Stimulated activated CD4-positive, alpha-beta T cell treated with anti-CD3 and anti-CD28 coated beads, Interleukin-2, amount 100 ng/mL, for 24 hours (primary cell): ENCODE measurements at places on chromosomes 12 and 14.
A peak's percentile ranks its signal among the peaks of the same experiment; 100 is the strongest.

- no peak for DNase-seq
Measured at GRCh38 chr12:114450515-114451300, 44.8 kb upstream of the TBX5 start.

- DNase-seq: no peak
Measured at GRCh38 chr12:53944209-53944608, 5.6 kb downstream of the HOXC13 start.

DNA sequence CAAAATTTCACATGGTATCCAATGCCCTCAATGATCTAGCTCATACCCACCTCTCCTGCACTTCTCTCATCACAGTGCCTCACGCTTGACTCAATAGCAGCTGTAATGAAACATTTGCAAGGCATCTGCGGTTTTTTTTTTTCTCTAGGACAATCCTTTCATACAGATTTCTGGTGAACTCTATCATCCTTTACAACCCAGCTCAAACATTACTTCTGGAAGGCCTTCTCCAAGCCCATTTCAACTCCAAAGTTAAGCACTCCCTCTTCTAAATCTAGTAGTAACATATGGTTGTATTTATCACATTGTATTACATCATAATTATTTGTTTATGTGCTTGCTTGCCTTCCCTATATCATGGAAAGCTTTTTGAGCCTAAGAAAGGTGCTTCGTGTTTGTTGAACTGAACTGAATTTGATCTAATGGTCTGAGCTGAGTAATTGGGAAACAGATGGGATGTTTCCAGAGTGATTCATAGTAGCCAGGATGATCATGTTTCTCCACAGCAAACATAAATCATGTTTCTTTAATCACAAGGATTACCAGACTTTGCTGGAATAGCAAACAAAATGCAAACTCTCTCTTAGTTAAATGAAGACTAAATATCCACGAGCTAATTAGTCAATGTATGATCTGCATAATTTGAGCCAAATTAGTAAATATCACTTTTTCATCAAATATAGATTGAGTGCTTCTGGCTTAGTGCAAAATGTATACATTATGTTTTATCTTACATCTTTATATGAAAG is 14.3 kb downstream of the CFL2 start:
- no peak for DNase-seq

DNA sequence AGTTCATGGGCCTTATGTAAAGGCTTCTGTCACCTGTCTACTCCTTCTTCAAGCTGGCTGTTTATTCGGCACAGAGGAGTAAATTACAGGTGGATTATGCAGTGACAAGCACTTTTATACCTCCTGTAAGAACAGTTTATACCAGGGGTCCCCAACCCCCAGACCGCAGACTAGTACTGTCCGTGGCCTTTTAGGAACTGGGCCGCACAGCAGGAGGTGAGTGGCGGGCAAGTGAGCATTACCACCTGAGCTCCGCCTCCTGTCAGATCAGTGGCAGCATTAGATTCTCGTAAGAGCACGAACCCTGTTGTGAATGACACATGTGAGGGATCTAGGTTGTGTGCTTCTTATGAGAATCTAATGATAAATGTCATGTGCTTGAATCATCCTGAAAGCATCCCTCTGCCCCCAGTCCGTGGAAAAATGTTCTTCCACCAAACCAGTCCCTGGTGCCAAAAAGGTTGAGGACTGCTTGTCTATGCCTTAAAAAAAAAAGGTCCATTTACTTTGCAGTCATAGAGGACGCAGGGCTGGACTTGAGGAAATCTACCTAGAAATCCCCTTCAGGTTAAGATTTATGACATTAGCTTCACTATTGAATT is 78.8 kb downstream of the ETV6 start:
- DNase-seq: no peak

GRCh38 chr14:97924922-97925613 is 1127.9 kb downstream of the VRK1 start:
- no peak for DNase-seq

DNA sequence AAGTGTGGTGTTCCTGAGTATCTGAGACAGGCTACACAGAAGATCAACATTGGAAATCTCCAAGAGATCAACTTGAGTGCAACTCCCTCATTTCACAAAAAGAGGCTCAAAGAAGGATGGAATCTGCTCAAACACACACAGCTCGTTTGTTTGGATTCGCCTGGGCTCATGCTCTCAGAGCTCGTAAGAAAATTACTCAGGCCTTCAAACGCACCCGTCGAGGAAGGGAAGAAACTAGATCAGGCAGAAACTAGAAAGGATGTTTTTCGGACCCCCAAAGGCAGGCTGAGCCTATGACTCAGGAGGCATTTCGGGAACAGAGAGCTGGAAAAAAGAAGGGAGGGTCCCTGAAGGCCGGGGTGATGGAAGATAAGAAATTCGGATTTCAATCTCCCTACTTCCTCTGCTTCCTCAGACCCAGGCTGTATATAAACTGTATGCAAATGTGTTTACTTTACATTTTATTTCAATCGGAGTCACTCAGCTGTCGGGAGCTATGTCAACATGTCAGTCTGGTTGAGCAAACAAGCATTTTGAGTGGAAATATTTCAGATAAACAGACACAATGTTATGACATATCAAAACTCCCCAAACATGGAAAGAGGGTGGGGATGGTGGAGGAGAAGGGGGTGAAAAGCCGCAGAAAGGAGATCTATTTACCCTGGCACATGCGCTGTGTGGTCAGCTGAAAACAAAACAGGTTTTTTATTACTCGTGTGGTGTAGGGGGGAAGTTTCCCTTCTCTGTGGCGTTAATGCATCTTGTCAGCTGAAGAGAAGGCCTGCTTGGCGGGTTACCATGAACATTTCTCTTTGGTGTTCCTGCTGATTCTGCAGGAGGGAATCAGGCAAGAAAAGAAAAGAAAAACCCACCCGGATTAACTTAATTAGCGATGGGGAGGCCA is 129.1 kb upstream of the TBX3 start:
- no peak for DNase-seq

DNA sequence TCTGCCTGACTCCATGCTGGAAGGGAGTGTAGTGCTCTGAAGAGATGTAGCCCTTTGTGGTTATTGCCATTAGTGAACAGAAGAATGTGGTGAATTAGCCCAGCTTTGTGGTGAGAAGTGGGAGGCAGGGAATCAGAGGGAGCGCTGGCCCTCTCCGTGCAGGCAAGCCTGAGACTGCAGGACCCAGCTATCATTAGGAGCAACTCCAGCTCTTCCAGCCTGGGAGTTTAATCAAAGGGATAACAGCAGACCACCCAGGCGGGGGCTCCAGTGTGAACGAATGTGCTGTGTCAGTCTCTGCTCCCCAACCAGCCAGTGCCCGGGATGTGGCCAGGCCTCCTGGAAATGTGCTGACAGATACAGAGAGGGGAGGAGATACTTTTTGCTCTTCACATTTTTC is 142.7 kb downstream of the TTLL5 start:
- DNase-seq: no peak

GRCh38 chr12:27620121-27620520 is 76.1 kb upstream of the REP15 start:
- DNase-seq: no peak

DNA sequence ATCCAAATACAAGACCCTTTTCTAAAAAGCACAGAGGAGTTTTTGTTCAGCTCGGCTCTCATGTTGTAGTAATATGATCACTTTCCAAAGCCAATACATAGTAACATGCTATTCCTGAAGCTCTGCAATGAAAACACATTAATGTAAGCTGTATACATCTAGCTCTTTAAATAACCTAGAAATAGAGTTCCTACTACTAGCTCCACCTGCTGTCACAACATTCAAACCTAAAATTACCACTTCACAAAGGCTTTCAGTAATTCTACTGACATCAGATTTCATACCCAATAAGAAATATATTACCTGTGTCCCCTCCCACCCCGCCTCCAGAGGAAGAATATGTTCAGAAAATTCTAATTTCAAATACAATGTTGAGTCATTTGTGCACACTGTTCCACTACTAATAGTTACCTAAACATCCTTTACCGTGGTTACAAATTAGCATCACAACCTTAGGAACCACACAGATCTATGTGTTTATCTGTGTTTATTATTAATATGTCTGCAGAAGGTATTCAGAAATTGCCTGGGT is 17.8 kb downstream of the EFCAB11 start:
- no peak for DNase-seq

GRCh38 chr12:13337791-13338190 is 141.3 kb downstream of the EMP1 start:
- DNase-seq: no peak

DNA sequence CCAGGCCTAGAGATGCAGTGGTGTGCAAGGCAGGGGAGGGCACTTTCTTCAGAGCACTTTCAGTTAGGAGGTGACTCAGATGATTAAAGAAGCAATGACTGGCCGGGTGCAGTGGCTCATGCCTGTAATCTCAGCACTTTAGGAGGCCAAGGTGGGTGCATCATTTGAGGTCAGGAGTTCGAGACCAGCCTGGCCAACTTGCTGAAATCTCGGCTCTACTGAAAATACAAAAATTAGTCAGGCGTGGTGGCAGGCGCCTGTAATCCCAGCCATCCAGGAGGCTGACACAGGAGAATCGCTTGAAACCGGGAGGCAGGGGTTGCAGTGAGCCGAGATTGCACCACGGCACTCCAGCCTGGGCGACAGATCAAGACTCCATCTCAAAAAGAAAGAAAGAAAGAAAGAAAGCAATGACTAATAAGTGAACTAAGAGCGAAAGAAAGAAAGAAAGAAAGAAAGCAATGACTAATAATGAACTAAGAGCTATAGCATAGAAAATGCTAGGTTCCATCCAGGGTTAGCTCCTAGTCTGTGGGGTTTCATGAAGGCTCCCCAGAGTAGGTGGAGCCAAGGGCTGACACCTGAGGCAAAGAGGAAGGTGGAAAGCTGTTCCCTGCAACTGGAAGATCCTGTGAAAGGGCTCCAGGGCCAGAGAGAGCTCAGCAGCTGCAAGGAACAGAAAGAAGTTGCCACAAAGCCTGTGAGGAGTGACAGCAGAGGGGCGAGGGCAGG is 334.5 kb downstream of the CACNA1C start:
- peak; percentile 28 for DNase-seq

DNA sequence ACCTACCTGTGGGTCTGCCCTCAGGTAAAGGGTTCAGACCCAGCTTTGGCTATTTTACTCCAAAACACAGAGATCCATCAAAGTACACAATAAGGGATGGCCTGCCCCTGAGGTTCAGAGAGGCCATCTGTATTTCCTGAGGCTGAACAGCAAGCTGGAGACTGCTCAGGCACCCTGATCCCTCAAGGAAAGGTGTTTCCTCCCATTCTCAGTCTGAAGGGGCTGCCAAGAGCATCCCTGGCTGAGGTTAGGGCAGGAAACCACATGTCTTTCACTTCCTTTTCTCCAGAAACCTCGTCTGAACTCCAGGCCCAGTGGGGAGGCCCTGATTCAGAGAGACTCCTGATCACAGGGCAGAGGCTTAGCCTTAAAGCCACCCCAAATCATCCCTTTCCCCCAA is 1.5 kb downstream of the RILPL1 start:
- peak; percentile 14 for DNase-seq

GRCh38 chr14:104788161-104788818 is 7.3 kb downstream of the AKT1 start:
- DNase-seq: no peak

DNA sequence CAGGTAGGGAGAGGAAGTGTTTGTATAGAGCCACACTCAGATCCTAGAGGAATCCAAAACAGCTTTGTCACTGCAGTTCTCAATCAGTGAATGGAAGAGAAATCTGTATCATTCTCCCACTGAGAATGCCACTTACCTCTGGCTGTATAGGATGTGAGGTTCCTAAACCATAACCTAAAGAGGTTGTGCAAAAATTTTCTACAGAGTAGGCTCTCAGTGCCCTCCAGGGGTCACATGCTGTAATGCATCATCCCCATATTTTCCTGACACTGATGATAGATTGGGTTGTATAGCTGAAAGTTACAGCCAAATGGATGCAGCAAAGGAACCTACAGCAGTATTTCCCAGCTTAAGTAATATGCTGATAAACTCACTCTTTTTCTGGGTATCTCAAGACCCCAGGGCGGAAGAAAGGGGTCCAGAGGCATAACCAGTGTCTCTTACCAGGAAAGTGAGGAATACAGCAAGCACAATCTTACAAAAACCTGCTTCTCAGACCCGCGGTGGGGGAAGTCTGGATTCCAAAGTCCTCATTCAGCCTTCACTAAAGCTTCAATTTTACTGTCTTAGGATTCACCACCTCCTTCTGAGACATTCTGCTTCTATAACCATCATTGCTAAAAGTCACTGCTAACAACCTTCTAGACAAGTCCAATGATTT is 3.8 kb downstream of the BCDIN3D start:
- DNase-seq: no peak

GRCh38 chr12:118185602-118186397 is 49.9 kb downstream of the PEBP1 start:
- DNase-seq: no peak

GRCh38 chr12:68675101-68675842 is 11.5 kb upstream of the NUP107 start:
- peak; percentile 58 for DNase-seq
